ENCODE measurements at places on chromosomes 3 and 15. TPM values are rescaled to one million over a fixed set of nuclear protein-coding genes. Genes with fewer than 3 reads are reported as not detected.

DNA sequence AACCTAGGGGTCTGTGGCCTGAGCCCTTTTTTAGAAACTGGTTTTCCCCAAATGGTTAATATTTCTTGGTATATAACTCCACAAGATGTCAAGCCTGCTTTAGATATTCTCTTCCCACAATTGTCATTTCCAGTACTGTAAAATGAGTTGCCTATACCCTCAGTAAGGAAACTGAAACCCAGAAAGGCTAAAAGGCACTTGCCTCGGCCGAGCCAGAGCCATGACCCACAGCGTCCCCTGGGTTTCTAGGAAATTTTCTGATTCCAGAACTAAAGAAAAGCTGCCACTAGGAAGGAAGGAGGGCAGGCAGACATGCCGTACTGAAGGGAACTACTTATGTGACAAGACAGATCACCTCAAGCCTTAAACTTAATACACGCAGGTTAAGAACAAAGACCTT lies 59.1 kb downstream of the ATP8B4 start:
- DNase-seq: no peak

GRCh38 chr3:13325892-13326443 lies 94.2 kb downstream of the NUP210 start:
- DNase-seq: no peak

GRCh38 chr15:35293353-35294130 lies 208.4 kb upstream of the NANOGP8 start:
- peak; percentile 12 for DNase-seq

DNA sequence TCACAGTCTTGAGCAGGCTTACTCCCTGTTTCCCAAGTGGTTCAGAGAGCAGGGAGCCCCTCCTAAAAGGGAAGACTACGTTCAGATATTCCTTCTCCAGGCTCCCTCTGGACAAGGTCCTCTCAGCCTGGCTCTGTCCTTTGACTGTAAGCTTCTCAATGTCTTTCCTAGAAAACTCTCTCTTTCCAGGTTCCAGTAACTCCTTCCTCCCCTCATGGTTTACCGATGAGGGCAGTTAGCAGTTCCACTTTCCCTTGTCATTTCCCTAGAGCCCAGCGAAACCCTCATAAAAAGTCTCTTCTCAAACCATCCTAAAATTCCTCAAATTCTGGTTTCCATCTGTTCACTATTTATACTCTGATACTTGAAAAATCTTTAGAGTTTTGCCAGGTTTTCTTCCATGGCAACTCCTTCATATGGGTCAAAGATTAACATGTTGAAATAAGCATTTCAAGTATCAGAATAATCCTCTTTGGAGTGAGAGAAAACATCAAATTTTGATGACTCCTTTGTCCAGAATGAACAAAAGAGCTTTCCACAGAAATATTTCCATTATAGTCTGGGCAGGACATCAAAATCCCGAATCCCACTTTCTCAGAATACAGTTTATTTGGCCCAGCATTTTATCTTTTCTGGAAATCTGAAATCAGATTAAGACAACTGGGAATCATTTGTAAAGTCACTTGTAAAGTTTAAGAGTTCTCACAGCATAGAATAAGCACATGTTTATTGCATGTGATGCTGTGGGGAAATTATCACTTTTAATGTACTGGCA lies 599.4 kb downstream of the UNC13C start:
- DNase-seq: no peak

GRCh38 chr15:69060041-69060481 lies 45.6 kb downstream of the NOX5 start:
- DNase-seq: no peak

GRCh38 chr15:77753281-77753873 lies 120.7 kb upstream of the LINGO1 start:
- peak; percentile 61 for DNase-seq

DNA sequence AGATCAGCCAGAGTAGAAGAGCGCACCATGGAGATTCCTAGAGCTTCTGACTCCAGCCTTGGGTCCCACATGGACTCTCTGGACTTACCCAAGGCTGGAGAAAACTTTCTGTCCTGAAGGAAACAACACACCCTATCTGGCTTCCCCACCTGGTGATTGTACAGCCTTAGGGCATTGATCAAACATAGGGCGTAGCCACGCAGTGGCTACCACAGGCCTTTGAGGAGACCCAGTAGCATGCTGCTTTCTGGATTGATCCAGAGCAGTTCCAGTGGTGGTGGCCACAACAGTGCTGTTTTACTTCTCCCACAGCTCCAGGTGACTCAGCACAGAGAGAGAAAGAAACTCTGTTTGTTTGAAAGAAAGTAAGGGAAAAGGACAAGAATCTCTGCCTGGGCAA lies 23.5 kb downstream of the PYDC2 start:
- DNase-seq: no peak

GRCh38 chr3:182889948-182890629 lies 90.2 kb downstream of the DCUN1D1 start:
- no peak for DNase-seq

DNA sequence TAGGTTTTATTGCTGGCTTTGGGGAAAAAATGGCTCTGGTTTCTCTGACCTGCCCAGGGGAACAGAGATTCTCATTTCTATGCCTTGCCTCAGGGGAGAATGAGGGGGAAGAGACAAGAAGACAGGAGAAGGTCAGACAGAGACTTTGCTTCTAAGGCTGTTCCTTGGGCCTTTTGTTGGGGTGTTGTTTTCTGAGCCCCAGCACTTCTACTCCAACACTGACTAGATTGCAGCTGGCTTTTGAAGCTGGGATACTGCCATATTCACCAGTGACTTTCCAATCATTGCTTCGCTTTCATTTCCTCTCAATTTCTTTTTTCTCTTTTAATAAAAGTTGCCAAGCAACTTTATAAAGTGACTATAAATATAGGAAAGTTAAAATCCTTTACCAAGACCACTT lies 143.2 kb upstream of the ARHGEF26 start:
- no peak for DNase-seq

- DNase-seq: no peak
These were observed 13.2 kb downstream of the MEGF11 start for GRCh38 chr15:66240240-66240794.

- no peak for DNase-seq
These were observed 171.1 kb upstream of the PROK2 start for GRCh38 chr3:71956069-71956340.

DNA sequence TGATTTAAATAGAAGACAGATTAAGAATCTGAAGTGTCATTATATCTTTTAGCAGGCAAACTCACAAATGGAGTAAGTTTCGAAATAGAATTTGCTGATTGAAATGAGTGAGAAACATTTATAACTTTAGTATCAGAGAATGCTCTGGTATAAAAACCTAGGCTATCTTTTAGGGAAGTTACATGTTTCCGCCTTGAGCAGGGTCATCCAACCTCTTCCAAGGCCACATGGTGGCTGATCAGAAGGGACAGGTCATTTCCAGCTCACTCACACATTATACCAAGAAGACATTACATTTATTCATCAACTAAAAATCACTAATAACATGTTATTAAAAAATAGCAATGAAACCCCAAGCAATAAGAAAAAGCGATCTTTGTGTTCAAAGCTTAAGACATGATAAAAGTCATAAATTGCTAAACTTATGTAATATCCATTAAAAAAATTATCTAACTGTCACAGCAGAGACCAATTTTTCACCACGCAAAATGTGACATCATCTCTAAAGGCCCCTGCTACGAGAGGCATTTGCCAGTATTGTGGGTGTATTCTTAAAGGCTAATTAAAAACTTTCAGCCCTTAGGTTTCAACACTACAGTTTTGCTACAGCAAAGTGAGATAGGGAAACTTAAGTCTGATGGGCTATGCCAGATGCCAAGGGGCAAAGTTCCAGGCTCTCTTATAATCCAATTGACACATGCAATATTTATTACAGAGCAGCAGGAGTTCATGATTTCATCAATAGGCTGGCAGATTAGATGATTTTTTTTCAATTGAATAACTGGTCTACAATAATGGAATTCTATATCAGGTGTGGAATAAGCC lies 240.4 kb upstream of the TBL1XR1 start:
- DNase-seq: no peak

DNA sequence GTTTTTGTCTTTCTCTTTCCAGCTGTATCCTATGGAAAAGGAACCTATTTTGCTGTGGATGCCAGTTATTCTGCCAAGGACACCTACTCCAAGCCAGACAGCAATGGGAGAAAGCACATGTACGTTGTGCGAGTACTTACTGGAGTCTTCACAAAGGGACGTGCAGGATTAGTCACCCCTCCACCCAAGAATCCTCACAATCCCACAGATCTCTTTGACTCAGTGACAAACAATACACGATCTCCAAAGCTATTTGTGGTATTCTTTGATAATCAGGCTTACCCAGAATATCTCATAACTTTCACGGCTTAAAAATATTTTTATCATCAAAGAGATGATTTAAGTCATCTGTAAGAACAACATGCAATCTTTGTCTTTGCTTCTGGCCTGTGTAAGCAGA lies 44.9 kb upstream of the PARP14 start:
- DNase-seq: no peak

- no peak for DNase-seq
These were observed 460.6 kb upstream of the MCTP2 start for GRCh38 chr15:93770788-93771187.

DNA sequence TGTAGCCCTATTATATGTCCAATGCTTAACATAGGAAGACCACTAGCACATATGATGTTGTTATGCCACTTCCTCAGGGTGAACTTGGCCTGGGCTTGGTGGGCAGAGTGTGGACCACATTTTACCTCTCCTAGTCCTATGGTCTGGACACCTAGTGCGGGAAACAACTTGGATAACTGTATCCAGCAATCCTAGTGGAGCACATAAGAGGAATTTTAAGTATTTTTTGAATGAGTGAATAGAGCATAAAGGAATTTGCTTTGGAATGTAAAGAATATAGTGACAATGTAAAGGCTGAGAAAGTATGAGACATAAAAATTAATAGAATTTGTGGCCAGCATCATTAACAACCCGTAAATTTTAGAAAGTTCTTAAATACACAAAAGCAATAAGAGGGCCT lies 528.9 kb downstream of the IGSF11 start:
- no peak for DNase-seq

- no peak for DNase-seq
These were observed 6.8 kb downstream of the ABHD2 start for GRCh38 chr15:89095073-89095472.

GRCh38 chr3:134640378-134640777 lies 10.4 kb downstream of the KY start:
- DNase-seq: no peak

DNA sequence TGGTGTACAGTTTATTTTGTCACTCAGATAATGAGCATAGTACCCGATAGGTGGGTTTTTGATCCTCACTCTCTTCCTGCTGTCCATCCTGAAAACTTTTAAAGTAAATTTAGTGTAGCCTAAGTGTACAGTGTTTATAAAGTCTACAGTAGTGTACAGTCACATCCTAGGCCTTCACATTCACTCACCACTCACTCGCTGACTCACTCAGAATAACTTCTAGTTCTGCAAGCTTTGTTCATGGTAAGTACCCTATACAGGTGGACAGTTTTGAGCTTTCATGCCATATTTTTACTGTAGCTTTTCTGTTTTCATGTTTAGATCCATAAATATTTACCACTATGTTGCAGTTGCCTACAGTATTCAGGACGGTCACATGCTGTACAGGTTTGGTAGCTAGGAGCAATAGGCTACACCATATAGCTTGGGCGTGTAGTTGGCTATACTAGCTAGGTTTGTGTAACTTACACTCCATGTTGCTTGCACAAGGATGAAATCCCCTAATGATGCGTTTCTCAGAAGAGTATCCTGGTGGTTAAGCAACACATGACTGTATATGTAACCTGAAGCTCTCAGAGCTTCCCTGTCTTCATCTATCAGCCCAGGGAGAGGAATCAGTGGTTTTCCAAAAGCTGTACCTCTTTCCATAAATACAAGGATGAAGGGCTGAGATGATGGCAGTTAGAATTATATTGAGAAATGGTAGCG lies 87.6 kb upstream of the SLC25A26 start:
- no peak for DNase-seq

GRCh38 chr3:136193278-136194054 lies 2.7 kb downstream of the MSL2 start:
- no peak for DNase-seq

DNA sequence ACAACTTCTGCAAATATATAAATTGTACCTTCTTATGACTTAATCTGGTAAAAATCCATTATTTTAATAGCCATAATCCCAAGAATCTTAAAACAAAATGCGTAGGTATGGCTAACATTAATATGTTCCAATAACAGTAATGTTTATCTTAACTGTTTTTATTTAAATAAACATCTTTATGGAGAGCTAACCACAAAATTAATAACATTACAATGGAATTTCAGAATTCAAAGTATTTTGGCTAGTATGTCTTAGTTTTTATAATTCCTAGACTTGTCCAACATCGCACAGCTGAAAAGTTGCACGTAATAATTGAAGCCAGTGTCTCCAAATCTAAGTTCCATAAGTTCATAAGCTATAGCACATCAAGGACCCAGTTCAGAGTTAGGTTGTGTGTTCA lies 47.6 kb downstream of the ANKRD28 start:
- no peak for DNase-seq

DNA sequence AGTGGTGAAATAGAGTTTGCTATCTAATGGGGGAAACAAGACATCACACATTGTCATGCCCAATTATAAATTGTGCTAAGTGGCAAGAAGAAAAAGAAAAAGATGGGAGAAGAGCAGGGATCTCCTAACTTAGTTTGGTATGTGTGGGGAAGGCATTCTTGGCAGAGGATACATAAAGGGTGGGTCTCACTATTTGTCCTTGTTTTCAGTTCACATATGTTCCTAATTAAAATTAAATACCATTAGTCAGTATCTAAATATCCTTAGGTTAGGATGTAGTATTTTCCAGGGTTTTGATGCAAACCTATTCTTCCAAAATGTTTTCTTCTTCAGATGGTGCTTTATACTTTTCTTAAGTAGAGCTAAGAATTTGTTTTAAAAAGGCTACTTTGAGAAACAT lies 173.7 kb downstream of the B3GALNT1 start:
- no peak for DNase-seq

- DNase-seq: no peak
These were observed 63.1 kb downstream of the LPP start for GRCh38 chr3:188217011-188217463.

GRCh38 chr15:39874890-39875549 lies 45.0 kb downstream of the GPR176 start:
- no peak for DNase-seq

DNA sequence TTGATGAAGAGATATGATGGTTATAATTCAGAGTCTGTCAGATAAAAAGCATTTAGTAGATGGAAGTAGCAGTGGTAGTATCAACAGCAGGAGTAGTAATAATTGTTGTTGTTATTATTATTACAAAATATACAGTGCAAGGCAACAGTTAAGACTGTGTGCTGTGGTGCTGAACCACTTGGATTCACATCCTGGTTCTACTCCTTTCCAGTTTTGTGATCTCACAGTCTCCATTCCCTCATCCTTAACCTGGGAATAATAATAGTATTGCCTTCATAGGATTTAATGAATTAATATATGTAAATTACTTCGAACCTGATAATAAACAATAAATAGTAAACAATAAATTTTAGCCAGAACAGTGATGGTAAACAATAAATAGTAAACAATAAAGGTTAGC lies 37.1 kb upstream of the TSC22D2 start:
- no peak for DNase-seq

Gene CLDN18
- 0.11 TPM for total RNA-seq

Gene CCDC33
- not detected for total RNA-seq

Gene MCTP2
- total RNA-seq: 0.07 TPM

Gene KLF15
- total RNA-seq: 4.8 TPM

Gene SLC2A2
- 0.18 TPM for total RNA-seq

Gene GCSAM
- total RNA-seq: 0.04 TPM

Gene CCDC66
- 22.6 TPM for total RNA-seq

Gene GREM1
- total RNA-seq: 0.20 TPM

Gene DAZL
- total RNA-seq: not detected

Data from K562 (cell line).